ENCODE measurements at places on chromosomes 16 and 17. TPM values are rescaled to one million over a fixed set of nuclear protein-coding genes. Genes with fewer than 3 reads are reported as not detected.

DNA sequence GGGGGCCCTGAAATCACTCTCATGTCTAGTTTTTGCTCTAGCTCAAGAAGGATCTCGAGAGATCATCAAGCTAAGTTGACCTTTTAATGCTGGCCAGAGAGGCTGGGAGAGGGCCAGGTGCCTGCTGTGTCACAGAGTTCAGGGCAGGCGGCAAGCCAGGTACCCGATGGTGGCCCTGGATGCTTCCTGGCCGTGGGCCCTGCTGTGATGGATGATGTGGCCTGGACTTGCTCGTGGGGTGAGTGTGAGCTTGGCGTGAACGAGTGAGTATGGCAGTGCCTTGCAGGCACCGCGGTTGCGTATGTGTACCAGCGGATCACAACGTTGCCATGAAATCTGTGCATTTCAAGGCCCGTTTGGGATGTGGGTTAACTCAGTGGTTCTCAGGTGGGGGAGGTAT is 7.4 kb downstream of the IRF8 start:
- DNase-seq: no peak

- no peak for DNase-seq
Observed at GRCh38 chr17:35064516-35065215, 1.2 kb upstream of the RFFL start.

- DNase-seq: no peak
Observed at GRCh38 chr17:68328676-68329075, 37.4 kb downstream of the ARSG start.

- no peak for DNase-seq
Observed at GRCh38 chr17:562174-562573, 152.5 kb downstream of the VPS53 start.

- DNase-seq: no peak
Observed at GRCh38 chr17:73972056-73972455, 231.4 kb upstream of the RPL38 start.

DNA sequence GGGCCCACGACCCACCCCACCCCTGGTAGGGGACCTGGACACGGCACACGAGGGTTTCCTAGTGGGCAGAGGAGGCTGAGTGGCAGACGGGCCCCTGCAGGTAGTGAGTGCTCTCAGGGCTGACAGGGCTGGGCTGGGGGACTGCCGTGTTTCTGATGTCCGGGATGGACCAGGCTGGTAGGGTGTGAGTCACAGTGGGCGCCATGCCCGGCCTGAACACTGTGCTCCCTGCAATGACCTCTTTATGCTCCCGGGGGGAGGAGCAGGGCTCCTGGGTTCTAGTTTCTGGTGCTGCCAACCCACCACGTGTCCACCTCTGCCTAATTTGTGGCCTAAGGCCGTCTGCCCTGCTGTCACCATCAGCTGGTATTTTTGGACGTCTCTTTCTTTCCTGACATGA is 26.3 kb downstream of the ARHGAP23 start:
- no peak for DNase-seq

DNA sequence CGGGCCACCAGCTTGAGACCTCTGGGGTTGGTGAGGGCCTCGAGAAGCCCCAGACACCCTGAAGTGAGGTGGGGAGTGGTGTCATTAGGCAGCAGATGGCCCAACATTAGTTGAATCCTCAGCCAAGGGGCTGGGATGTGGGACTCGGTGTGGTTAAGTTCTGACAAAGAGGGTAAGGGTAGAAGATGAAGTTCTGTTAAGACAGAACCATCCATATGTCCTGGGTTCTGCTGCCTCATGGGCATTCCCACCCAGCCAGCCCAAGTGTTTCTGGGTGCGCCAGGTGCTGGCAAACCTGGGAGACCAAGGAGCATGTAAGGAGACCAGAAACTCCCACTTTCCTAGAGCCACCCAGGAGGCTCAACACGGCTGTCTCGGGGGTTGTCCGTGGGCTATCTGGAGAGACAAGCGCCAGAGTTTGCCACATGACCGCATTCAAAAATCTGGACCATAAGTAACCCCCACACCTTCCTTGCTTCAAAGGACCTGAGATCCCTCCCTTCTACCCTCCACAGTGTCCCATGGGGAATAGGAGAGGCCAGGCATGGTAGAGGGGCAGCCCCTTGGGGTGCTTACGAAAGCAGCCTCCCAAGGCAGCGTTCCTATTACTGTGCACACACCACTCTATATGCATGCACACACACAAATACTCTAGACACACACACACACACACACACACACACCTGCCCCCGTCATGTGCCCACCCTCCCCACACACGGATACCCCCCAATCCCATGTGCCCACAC is 128.7 kb downstream of the C16orf78 start:
- DNase-seq: no peak

- DNase-seq: no peak
Observed at GRCh38 chr16:1305823-1306222, 3.6 kb upstream of the UBE2I start.

DNA sequence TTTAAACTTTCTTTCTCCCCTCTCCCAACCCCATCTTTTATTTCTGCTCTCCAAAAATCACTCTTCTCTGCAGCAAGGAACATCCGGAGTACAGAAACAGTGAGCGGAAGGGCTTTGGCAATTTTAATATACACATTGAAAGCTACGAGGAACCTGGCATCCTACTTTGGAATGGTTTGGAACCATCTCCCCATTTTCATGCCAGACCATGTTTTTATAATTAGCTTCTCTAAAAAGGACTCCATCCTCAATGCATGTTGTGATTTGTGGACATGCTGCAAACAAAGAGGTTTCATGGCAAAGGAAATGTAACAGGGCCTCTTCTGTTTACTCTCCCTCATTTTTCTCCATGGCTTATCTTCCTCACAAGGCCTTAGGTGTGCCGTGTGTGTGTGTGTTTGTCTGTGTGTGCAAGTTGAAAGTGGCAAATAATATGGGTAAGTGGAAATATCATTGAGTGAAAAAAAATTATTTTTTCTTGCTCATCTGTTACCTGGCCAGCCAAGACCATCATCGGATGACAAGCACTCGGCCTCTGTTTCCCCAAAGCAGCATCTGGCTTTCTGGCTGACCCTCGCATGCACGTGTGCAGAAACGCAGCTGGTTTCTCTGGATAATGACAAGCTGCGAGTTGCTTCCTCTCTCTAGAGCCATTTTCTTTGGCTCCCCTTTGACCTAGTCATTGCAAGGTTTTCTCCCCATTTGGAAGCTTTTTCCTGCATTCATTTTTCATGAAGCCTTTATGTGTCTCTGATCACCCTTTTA is 585.0 kb downstream of the TMEM114 start:
- no peak for DNase-seq

- DNase-seq: no peak
Observed at GRCh38 chr17:66450008-66450851, 147.8 kb downstream of the PRKCA start.

DNA sequence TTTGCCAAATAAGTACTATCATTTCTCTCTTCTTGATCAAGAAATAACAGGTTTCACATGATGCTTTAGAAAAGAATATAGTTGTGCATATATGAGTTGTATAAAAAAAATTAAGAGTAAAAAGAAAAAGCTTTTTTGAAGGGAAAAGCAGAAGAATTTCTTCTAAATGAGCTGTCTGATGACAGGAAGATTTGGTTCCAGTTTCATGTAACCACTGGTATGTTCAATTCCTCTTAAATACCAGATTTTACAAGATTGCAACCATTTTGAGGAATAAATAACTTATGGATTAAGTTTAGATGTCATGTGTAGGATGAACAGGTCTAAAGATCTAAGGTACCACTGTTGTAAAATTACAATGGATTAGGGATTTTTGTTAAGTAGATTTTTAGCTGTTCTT is 45.0 kb downstream of the VMP1 start:
- no peak for DNase-seq

FBXW10 gene
- polyA plus RNA-seq: 0.10 TPM

TEX14 gene
- 0.01 TPM for polyA plus RNA-seq

AXIN2 gene
- 0.93 TPM for polyA plus RNA-seq

GLTPD2 gene
- not detected for polyA plus RNA-seq

All from BJ (cell line).